ENCODE measurements at places on chromosomes 12 and 14.

- no peak for DNase-seq
Observed at GRCh38 chr12:70508178-70508577, 129.1 kb downstream of the PTPRB start.

- DNase-seq: peak; percentile 37
Observed at GRCh38 chr14:106694638-106695393, 1168.4 kb downstream of the TMEM121 start.

DNA sequence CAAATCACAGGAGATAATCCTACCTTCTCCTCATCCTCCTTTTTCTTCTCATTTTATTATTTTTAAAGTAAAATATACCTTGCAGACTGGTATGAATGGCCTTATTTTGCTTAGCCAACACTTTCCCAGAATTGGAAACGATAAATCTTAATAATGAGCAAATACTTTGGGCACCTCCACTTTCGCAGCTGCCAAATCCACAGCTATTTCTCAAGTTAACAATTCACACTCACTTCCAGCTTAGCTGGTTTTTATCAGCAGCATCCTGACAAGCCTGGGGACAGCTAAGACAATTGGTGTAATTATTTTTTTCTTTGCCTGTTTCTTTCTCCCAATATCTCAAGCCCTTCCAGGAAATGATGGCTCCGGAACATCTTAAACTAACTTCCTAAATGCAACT is 867.5 kb upstream of the TMEM132C start:
- no peak for DNase-seq

GRCh38 chr12:2960390-2960956 is 1.3 kb downstream of the TEAD4 start:
- no peak for DNase-seq

- DNase-seq: peak; percentile 3
Observed at GRCh38 chr12:72295101-72295500, 22.9 kb downstream of the TRHDE start.
